ENCODE measurements at places on chromosomes 13 and 19.

DNA sequence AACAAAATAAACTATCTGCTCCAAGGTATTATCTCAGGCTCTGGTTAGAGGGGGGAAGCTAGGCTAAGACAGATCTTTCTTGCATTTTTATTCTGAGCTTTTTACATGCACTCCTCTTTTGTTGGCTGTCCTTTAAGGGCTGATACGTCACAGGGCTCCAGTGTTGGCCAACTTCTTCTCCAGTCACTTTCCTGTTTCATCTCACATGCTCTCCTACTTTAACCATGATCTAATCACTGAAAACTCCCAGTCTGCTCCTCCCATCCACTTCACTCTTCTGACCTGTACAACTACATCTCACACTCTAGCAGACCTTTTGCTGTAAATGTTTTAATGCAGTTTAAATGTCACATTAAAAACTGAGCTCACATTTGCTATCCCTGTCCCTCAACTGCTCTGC, 510.0 kb upstream of the KLF12 start:
- DNase-seq: no peak

- no peak for DNase-seq
Observed at GRCh38 chr19:7301525-7301924, 7.3 kb upstream of the INSR start.

DNA sequence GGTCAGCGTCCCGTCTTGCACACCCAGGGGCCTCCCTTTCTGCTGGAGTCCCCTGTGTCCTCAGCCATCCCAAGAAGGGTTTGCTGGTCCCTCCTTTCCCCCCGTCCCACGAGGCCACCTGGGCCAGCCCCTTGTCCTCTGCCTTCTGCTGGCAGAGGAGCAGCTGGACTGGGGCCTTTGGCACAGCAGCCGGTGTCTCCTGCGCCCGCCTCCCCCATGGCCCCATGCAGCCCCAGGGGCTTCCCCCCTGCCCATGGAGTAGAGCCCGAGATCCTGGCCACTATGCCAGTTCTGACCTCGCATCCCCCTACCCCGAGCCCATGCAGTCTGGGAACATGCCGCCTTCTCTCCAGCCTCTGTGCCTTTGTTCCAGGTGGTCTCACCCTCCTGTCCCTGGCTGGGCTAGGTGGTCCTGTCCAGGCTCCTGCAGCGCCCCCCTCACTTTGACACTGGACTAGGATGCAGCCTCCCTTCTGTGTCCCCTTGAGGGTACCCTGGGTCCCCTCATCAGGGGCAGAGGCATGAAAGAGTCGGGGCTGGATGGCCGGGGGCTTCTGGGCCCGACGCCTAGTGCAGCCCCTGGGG, 5.7 kb upstream of the GARIN5A start:
- DNase-seq: no peak

DNA sequence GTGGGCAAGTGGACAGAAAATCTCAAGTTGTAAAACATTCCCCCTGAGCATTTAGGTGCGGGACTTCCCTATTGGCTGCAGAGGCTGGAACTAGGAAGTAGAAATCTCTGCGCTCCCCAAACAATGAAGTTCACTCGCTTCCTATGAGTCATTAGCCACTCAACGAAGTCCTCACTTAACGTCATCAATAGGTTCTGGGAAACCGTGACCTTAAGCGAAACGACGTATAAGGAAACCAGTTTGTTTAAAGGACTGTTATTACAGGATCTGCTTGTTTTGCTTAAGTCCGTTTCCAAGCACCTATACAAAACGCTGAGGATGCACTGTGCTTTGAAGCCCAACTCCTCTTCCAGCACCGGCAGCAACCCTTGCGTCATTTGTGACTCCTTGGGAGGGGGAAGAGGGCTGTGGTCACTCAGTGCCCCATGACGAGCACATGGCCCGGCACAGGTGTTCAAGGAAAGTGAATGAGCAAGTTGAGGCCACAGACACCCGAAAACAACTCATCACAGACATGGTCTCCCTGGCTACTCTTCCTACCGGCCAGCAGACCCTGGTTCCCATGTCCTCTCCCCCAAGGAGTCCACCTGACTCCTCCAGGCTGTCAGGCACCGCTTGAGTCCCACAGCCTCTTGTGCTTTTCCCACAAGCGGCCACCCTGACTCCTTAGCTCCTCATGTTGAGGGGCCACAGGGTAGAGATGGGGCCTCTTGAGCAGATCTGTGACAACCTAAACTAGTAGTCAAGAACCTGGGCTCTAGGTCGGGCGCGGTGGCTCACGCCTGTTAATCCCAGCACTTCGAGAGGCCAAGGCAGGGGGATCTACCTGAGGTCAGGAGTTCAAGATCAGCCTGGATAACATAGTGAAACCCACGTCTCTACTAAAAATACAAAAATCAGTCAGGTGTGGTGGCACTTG, 4.8 kb downstream of the RPS16 start:
- DNase-seq: peak; percentile 95

DNA sequence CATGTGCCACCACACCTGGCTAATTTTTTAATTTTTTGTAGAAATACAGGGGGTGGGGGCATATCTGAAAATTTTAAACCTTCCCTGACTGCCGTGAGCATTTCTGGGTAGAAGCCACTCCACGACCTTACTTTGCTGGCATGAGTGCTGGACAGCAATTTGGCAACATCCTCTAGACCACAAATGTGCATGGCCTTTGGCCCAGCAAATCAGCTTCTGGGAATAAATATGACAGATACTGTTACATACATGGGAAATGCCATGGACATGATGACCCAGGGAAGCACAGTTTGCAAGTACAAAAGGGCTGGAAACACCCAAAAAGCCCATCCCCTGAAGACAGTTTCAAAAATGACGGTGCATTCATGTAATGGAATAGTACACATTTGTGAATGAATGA, 3.2 kb upstream of the PVR start:
- peak; percentile 76 for DNase-seq

- DNase-seq: no peak
Observed at GRCh38 chr13:95226476-95226875, 74.8 kb downstream of the ABCC4 start.

DNA sequence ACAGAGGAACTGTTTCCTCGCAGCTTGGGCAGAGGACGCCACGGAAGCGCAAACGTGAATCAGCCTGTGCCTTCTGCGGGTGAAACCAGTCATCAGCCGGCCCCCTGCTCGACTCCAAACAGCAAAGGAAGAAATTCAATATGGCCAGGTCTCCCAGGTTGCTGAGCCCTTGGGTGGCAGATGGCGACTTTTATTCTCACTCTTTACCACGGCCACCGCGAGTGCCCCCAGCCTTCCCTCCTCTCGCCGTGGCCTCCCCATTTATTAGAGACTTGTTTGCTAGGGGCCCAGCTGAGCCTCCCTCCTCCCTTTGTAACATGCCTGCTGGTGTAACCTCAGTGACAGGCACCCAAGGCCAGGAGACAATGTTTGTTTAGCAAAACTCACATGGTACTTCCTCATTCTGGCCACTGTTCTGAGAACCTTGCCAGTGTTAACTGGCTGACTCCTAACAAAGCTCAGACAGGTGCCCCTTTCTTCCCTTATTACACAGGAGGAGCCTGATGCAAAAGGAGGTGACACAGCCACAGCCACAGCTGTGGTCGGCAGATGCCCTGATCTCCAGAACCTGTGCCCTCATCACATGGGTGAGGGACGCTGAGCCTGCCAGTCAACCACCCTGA, 5.8 kb downstream of the RAB20 start:
- no peak for DNase-seq

GRCh38 chr19:49157445-49158224, at the start of gene TRPM4:
Gene TRPM4, plus strand, starts transcription at chr19:49157792. Its CDS starts 75 bp downstream, at chr19:49157867.
- DNase-seq: peak; percentile 83

- peak; percentile 87 for DNase-seq
Observed at GRCh38 chr19:5434970-5435641, 20.1 kb upstream of the ZNRF4 start.

DNA sequence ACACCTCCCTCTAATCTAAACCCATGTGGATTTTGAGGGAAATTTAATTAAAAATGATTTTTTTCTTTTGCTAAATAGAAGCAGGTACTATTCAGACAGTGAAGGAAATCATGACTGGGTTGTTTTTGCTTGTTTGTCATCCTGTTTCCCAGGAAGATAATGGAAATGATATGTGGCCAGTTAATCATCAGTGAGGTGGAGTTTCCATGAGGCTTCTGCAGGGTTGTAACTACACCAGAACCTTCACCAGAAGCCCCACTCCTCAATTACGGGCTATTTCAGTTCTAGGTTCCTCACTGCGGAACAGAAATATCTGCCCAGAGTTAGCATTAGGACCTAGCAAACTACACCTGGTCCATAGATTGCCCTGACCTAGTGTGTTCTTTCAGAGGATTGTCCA, 394.0 kb downstream of the DLEU7 start:
- no peak for DNase-seq

- DNase-seq: no peak
Observed at GRCh38 chr13:47252627-47253026, 355.8 kb upstream of the HTR2A start.

GRCh38 chr19:22533761-22534160, 100.4 kb upstream of the ZNF492 start:
- no peak for DNase-seq

Data from RPMI7951 (cell line).